Sigmoid colon (tissue), 7 donors: ENCODE measurements at places on chromosomes 13 and 19. TPM values are rescaled to one million over a fixed set of nuclear protein-coding genes. Genes with fewer than 3 reads are reported as not detected.

The RNF17 gene
- total RNA-seq, result not detected

The CDX2 gene
- not detected for total RNA-seq

The LILRB5 gene
- total RNA-seq, result 11.4 TPM

- H3K4me1 ChIP-seq, result peaks cover 22% of the 10 kb centered on the region
- no peak for DNase-seq
- H3K27ac ChIP-seq, result no peak overlapping the region
- H3K27me3 ChIP-seq, result no peaks in the 10 kb centered on the region
- no peak overlapping the region for H3K4me3 ChIP-seq
- no peaks in the 10 kb centered on the region for H3K36me3 ChIP-seq
Observed at GRCh38 chr13:104592545-104593250, 1526.5 kb upstream of the SLC10A2 start.

DNA sequence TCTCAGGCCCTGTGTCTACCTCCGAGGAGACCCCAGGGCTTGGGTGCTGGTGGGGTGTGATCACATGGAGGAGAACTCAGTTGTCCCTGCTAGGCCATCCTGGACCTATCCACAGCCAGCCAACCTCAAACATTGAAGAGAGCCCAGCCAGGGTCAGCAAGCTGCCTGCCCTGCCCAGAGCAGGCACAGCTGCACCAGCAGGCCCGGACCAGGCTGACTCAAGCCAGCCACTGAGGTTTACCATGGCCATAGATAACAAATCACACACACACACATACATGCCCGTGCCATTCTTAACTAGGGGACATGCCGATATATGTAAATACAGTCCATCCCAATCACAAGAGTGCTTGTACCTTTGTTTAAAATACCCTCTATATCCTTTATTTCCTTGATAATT lies 8.1 kb downstream of the ARHGEF7 start:
- DNase-seq, result no peak
- H3K27me3 ChIP-seq, result peaks cover 10% of the 10 kb centered on the region
- no peak overlapping the region for H3K27ac ChIP-seq
- H3K4me1 ChIP-seq, result no peaks in the 10 kb centered on the region
- H3K36me3 ChIP-seq, result no peaks in the 10 kb centered on the region
- no peak overlapping the region for H3K4me3 ChIP-seq
